Adrenal gland (tissue), 19 donors: ENCODE measurements at places on chromosomes 4 and X. TPM values are rescaled to one million over a fixed set of nuclear protein-coding genes. Genes with fewer than 3 reads are reported as not detected.

AFM gene
- not detected for polyA plus RNA-seq

CLGN gene
- polyA plus RNA-seq: 2.5 TPM

GPR143 gene
- 1.1 TPM for polyA plus RNA-seq

ADH1B gene
- polyA plus RNA-seq: 142 TPM

DUX4 gene
- not detected for polyA plus RNA-seq

PPARGC1A gene
- polyA plus RNA-seq: 1.6 TPM

SERPINA7 gene
- polyA plus RNA-seq: not detected

JAKMIP1 gene
- polyA plus RNA-seq: 5.3 TPM

HSFX3 gene
- polyA plus RNA-seq: not detected

BMX gene
- 0.91 TPM for polyA plus RNA-seq

TBX22 gene
- not detected for polyA plus RNA-seq

FGF5 gene
- not detected for polyA plus RNA-seq

RENBP gene
- polyA plus RNA-seq: 27.6 TPM

LNX1 gene
- polyA plus RNA-seq: 2.5 TPM

TEX11 gene
- polyA plus RNA-seq: not detected

ADH1C gene
- polyA plus RNA-seq: 3.4 TPM

ZDHHC15 gene
- polyA plus RNA-seq: 0.88 TPM

LRRC66 gene
- 1.0 TPM for polyA plus RNA-seq

MMRN1 gene
- polyA plus RNA-seq: 1.4 TPM

ZNF157 gene
- 0.16 TPM for polyA plus RNA-seq

MGST2 gene
- polyA plus RNA-seq: 110 TPM

MTNR1A gene
- polyA plus RNA-seq: not detected

RASSF6 gene
- polyA plus RNA-seq: 0.07 TPM

HELT gene
- polyA plus RNA-seq: not detected

CPE gene
- 46.6 TPM for polyA plus RNA-seq

TLR2 gene
- polyA plus RNA-seq: 12.5 TPM
